ENCODE measurements at places on chromosomes 12 and 14.
A peak's percentile ranks its signal among the peaks of the same experiment; 100 is the strongest.

DNA sequence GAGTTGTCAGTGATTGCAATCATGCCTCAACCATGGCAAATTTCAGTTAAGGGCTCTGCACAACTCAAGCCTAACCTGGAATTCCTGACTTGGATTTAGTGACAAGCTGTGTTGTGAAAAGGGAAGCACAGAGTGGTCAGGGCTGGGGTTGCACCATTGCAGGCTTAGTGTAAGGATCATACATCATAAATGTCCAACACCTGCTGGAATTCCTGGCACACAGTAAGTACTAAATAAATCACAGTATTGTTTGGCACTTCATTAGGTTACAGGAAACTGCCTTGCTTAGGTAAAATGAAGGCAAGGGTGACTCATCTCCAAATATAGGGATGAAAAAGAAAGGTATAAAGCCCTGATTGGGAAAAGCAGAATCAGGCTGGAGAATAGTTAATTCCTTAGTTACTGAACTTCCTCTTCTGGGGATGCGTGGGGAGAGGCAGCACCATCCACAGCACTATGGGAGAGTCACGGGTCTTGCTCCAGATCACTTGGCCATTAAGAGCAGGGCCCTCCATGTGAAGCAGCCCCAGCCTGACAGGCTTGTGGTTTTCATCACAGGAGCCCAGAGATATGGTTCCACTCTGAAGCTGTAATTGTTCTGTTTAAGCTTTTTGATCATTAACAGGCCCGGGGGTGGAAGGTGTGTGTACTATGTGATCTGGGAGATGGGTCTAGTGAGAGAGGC is 39.7 kb downstream of the SLC8A3 start:
- peak; percentile 60 for DNase-seq

GRCh38 chr12:123573870-123574269 is 10.5 kb upstream of the TMED2 start:
- DNase-seq = no peak

GRCh38 chr14:48963231-48963790 is 622.9 kb downstream of the RPS29 start:
- no peak for DNase-seq

DNA sequence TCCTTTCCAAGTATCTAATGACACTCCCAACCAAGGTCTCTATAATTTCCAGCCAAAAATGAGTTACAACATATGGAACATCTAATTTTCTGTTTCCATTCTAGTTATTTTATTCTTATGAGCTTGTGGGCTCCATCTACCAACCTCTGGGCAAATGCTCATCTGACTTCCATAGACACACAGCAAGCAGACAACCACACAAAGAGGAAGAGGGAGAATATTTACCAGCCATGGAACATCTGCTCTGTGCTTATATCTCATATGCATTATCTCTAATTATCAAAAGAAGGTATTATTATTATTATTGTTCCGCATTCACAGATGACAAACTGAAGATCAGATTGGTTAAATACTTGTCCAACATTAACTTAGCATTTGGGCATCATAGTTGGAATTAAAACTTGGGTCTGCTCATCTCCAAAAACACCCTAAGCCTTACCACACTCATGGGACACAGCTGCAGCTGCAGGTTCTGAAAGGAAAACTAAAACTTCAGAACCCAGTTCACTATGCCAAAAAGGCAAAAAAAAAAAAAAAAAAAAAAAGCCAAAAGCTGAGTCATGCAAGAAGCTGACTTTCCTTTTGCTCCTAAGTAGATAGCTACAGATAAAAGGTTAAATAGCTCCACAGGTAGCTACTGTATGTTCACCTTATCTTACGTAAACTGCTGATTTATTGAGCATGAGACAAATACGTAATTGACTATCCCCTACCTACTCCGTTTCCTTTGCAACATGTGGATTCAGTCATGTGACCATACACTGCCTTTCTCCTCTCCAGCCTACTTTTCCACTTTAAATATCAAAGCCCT is 23.6 kb upstream of the TCL1B start:
- DNase-seq = no peak

DNA sequence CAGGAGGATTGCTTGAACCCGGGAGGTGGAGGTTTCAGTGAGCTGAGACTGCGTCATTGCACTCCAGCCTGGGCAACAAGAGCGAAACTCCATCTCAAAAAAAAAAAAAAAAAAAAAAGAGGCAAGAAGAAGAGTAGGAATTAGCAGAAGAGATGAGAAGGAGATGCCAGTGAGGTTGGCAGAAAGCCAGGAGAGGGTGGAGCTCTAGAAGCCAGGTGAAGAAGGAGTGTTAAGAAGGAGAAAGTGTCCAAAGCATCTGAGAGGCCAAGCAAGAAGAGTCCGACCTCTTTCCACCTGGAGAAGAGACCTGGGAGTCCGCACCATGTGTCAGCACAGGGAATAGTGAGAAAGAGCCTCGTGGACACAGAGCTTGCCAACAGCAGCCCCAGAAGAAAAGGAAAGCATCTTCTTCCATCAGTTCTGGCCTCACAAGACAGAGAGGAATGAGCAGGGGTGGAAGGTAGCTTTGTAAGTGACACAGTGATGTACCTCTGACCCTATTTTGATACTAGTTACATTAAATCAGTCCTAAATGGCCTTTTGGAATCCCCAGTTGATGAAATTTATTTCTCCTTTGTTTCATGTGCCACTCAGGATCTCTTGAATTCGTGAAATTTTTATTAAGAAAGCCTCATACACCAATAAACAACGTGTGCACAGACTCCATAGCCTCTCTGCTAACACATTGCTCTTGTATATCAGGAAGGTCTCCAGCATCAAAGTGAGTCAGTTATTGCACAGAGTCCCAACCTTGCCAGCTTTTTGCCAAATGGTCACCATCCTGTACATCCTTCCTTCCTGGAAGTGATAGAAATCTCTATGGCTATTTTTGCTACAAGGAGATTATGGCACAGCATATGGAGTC is 70.6 kb downstream of the SAMD4A start:
- no peak for DNase-seq

DNA sequence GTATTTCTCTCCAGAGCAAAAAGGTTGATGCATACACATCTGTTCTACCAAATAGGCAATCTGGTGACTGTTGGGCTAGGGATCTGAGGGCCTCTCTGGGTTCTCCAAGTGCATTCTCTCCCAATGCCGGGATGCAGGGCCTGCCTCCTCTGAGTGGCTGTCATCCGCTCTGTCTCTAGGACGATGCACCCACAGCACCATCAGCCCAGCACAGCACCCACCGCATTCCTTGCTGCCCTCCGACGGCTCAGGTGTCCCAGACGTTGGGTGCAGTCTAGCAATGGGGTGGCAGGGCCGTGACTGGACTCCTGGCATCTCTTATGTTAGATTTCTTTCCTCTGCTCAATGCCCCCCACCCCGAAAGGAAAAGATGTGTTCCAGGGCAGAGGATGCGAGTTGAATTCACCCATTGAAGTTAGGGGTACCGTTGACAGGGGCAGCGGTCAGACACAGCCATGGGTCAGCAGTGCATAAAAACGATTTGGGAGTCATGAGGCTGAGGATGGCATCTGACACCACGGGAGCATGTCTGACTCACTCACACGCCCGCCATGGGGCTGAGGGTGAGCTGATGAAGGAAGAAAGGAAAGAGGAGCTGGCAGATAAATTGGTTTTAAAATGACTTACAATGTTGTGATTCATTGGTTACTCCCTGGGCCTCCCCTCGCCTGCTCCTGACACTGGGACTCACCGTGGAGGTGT is 93.2 kb upstream of the C14orf180 start:
- DNase-seq = no peak

GRCh38 chr14:26528415-26529182 is 69.2 kb downstream of the NOVA1 start:
- no peak for DNase-seq

GRCh38 chr14:71833476-71833875 is 98.8 kb upstream of the RGS6 start:
- DNase-seq = no peak

DNA sequence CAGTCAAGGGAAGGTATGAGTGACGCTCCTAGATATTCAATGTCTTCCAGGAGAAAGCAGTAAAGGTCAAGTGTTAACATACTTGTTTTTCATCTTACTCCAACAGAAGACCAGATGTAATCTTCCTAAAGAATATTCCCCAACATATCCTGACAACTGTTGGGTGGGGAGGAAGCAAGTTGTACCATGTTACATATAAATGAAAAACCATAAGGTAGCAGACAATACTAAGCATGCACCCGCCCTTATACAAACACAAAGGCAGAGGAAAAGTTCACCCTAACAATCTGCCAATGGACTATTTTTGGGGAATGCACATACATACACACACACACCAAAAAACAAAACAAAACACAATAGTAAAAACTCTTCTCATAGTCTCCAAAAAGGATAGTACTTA is 90.2 kb upstream of the FERMT2 start:
- DNase-seq = no peak

- no peak for DNase-seq
These were observed 8.0 kb downstream of the CCDC198 start for GRCh38 chr14:57485635-57486034.

GRCh38 chr12:46948936-46949545 is 123.2 kb upstream of the SLC38A4 start:
- no peak for DNase-seq

- DNase-seq = no peak
These were observed 55.1 kb downstream of the LRRC74A start for GRCh38 chr14:76881348-76881747.

DNA sequence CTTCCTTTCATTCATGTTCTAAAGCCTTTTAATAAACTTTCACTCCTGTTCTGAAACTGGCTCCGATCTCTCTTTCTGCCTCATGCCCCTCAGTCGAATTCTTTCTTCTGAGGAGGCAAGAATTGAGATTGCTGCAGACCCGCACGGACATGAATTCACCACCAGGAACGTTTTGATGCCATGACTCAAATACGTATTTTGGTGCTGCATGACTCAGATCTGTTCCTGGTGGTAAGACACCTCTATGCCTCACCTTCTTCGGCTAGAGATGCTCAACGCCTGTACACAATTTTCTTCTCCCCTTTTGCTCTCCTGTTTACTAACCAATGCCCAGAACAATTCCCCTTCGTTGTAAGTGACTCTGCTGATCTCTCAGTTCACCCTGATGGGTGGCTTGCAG is 52.0 kb upstream of the RIMBP2 start:
- no peak for DNase-seq

DNA sequence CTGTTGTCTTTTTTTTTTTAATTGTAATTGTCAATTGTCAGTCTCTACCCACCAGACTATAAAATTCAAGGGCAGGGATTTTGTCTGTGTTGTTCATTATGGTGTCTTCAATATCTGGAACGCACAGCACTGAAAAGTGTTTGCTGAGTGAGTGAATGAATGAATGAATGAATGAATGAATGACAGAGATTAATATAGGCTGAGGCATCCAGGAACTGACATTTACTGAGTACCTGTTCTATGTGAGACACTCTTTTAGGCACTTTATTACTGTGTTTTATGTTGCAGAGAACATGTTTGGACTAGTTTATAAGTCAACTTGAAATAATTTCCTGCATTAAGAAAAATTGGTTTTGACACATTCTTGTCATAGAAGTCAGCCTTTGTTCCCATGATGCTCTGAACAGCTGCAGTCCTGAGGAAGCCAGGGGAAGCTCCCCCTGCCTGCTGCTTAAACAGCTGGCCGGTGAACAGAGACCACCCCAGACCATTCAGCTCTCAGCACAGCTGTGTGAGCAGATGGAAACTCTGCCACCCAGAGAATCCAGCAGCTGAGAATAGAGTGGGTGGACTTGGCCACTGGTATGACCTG is 160.7 kb upstream of the CCND2 start:
- DNase-seq = no peak

DNA sequence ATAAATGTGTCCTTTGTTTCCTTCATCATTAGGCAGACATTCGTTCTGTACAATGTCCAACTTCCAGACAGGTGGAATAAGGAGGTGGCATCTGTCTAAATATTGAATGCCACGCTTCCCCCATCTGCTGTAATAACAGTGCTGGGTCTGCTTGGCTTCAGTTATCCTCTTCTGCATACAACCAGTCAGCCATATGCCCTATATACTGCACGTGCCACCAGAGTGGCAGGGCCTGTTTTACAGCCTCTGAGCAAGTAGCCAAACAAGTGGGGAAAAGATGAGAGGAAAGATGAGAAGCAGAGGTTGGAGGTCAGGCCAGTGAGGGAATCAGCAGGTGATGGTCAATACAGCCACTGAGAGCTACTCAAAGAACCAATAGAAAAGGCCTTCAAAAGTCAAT is 55.4 kb downstream of the OTX2 start:
- DNase-seq = no peak

- DNase-seq = no peak
These were observed 1.5 kb upstream of the LTA4H start for GRCh38 chr12:96036765-96037455.

DNA sequence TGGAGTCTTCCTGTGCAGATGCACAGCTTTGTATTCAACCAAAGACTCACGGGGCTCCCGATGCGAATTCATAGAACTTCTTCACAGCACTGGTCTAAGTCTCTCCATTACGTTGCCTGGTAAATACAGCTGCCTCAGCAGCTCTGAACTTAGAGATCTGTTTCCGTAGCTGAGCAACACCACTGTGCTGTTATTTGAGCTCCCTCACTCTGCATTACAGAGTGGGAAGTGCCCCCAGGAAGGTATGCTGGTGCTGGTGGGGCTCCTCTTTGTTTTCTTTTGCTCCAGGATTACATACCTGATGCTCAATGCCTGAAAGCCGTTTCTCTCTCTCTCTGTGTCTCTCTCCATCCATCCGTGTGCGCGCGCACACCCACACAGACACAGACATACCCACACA is 227.5 kb upstream of the RMST start:
- no peak for DNase-seq

- no peak for DNase-seq
These were observed 45.7 kb upstream of the CPM start for GRCh38 chr12:68978678-68979077.

- no peak for DNase-seq
These were observed 4.1 kb downstream of the GCN1 start for GRCh38 chr12:120190386-120190785.

GRCh38 chr12:106045251-106045674 is 93.5 kb downstream of the NUAK1 start:
- peak; percentile 13 for DNase-seq

DNA sequence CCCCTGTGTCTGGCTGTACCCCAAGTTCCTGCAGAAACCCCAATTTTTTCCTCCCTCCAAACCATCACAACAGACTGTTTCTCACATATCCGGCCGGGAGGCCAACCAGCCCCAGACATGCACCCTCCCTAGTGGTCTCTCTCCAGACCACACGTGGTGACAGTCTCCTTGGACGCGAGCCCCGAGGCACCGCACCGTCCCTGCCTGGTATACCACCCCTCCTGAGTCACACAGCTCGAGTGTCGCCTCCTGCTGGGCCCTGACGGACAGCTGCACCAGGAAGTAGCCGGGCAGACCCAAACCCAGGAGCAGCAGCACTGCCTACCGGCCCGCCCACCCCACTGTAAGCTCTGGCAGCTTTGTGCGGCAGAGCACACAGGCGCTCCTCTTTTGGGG is 97.4 kb downstream of the RFLNA start:
- DNase-seq = no peak

- no peak for DNase-seq
These were observed 160.1 kb downstream of the KIF26A start for GRCh38 chr14:104298458-104298857.

GRCh38 chr12:10967409-10967808 is 19.3 kb downstream of the TAS2R50 start:
- no peak for DNase-seq

GRCh38 chr14:42002141-42002540 is 395.5 kb downstream of the LRFN5 start:
- no peak for DNase-seq

All from vagina (tissue), 2 donors.